ENCODE measurements at places on chromosomes 4 and X.

DNA sequence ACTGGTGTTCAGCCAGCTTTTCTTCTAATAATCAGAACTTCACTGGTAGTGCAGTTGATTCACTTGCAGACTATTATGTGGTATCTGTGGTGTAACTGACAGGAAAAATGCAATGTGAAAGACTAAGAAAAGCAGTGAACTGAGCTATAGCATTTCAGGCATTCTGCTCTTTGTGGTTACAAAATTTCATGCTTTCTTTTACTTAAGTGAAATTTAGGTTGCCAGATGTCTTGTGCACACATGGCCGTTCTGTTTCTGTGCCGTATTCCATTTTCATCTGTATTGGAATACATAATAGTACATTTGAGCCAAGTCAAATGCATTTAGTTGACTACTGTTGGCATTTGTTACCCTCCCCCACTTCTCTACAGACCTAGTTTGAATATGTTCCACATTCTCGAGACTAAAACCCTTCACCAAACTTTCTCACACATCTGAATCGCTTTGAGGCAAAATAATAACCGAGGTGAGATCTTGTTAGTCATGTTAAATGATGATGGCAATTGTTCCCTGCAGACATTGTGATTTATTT lies 8.2 kb downstream of the RTL3 start:
- DNase-seq: no peak

GRCh38 chrX:40304115-40304514 lies 206.4 kb upstream of the BCOR start:
- DNase-seq: no peak

- no peak for DNase-seq
Observed at GRCh38 chr4:123826896-123827295, 430.3 kb downstream of the SPRY1 start.

- DNase-seq: no peak
Observed at GRCh38 chrX:119075270-119076025, 2.7 kb downstream of the CT47C1 start.

- DNase-seq: no peak
Observed at GRCh38 chr4:89175611-89176010, 64.3 kb downstream of the TIGD2 start.

- DNase-seq: no peak
Observed at GRCh38 chrX:68574240-68574639, 73.2 kb upstream of the STARD8 start.

DNA sequence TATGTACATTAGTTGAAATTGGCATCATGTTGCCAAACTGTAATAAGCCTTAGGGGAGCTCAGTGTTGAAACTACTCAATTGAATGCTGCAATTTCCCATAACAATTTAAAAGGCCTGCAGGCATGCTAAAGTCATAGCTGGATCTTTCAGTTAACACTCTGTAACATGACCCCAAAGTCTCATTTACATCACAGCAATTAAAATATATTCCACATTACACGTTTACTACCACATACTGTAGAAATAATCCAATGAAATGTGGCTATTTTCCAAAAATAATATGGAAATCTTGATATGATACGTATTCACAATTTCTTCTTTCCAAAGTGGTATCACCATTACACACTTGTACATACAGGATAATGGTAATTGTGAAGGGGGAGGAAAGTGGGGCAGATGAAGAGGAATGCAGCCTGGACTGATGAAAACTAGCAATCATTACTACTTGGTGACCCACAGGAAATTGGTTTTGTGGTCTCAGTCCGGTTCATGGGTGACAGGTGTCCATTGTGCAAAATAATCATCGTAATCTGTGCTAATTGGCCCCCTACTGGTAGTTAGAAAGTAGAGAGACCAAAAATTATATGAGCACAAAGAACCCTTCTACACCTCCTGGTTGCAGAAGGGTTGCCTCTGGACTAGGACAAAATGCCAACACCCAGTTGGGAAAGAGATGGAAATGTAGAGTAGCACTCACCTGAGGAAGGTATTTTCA lies 63.7 kb downstream of the TENM3 start:
- no peak for DNase-seq
